Astrocyte (in vitro differentiated cells and primary cell): ENCODE measurements at places on chromosomes 11 and 22. TPM values are rescaled to one million over a fixed set of nuclear protein-coding genes. Genes with fewer than 3 reads are reported as not detected.

DNA sequence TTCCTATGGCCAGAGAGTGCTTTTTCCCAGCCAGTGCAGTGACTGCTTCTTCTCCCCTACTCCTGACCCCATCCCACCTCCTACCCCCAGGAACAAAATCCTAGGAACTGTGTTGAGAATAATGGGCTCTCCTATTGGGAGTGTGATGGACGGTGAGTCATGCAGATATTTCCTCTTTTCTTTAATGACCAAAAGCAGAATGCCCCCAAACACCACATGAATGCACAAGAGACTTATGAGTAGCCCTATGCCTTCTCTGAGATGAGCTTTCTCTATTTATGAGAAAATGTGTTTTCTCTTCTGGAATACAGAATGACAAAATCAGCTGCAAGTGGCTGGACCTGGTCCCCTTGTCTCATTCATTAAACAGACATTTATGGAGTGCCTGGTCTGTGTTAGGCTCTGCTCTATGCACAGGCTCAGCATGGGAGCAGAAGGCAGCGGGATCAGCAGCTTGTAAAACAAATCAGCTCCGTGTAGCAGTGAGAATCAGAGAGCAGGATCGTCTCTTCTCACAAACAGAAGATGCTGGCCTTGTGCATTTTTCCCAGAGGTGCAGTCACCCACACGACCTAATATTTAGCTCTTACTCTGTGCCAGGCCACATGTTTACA, 47.5 kb upstream of the GALNT18 start:
- DNase-seq: no peak
- H3K4me3 ChIP-seq: no peak overlapping the region
- H3K27ac ChIP-seq: no peak overlapping the region
- no peaks in the 10 kb centered on the region for H3K36me3 ChIP-seq

- DNase-seq: no peak
- no peak overlapping the region for H3K27ac ChIP-seq
- H3K4me1 ChIP-seq: peaks cover 2% of the 10 kb centered on the region
- H3K27me3 ChIP-seq: peaks cover 3% of the 10 kb centered on the region
- H3K36me3 ChIP-seq: no peaks in the 10 kb centered on the region
Measured at GRCh38 chr11:16987205-16987568, 27.0 kb downstream of the PLEKHA7 start.

GRCh38 chr11:35190804-35191348, 51.9 kb downstream of the CD44 start:
- DNase-seq: no peak
- no peak overlapping the region for H3K4me3 ChIP-seq
- H3K27ac ChIP-seq: no peak overlapping the region
- peaks cover 88% of the 10 kb centered on the region for H3K36me3 ChIP-seq

DNA sequence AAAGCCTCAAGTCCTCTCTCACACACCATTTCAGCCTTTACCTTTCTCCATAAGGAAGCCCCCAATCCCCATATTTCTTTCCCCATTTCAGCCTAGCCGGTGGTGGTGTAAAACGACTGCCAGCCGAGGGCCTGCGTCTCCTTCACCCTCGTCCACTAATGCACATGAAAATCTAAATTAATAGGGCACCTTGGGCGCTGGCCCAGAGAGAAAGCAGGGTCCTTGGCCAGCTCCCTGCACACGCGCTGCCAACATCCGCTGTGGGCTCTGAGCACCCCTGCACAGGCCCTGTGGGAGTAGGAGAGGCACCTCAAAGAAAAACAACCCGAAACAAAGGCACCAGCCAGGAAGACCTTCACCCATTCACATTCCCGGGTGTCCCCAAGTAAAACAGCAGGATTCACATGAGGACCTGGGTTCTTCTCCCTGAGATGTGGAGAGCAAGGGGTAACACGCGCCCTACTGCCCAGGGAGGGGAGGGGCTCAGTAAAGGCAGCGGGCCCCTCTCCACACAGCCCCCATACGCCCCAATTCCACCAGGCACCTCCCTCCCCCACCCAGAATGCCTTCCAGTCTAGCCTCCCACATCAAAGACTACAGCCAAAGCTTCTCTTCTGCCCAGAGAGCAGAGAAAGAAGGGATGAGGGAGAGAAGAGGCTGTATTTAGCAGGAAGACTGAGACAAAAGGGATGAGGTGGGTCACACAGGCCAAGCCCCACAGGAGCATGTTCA, 79.0 kb downstream of the MICAL3 start:
- peaks cover 11% of the 10 kb centered on the region for H3K4me1 ChIP-seq
- no peak for DNase-seq
- no peaks in the 10 kb centered on the region for H3K36me3 ChIP-seq
- no peak overlapping the region for H3K4me3 ChIP-seq

Gene SYT7
- total RNA-seq: 3.7 and 3.8 TPM in 2 replicates

GRCh38 chr11:15499674-15500073, 385.0 kb downstream of the INSC start:
- no peak overlapping the region for H3K27ac ChIP-seq
- no peaks in the 10 kb centered on the region for H3K4me1 ChIP-seq
- no peaks in the 10 kb centered on the region for H3K27me3 ChIP-seq
- H3K36me3 ChIP-seq: no peaks in the 10 kb centered on the region
- no peak for DNase-seq

- H3K4me1 ChIP-seq: peaks cover 12% of the 10 kb centered on the region
- no peaks in the 10 kb centered on the region for H3K36me3 ChIP-seq
- H3K27me3 ChIP-seq: peaks cover 46% of the 10 kb centered on the region
- DNase-seq: no peak
Measured at GRCh38 chr22:39243439-39244135, 1.2 kb downstream of the PDGFB start.

- peaks cover 36% of the 10 kb centered on the region for H3K27me3 ChIP-seq
- no peak overlapping the region for H3K4me3 ChIP-seq
- DNase-seq: no peak
- no peaks in the 10 kb centered on the region for H3K4me1 ChIP-seq
Measured at GRCh38 chr22:40035351-40035750, 40.6 kb downstream of the FAM83F start.

- DNase-seq: no peak
- no peak overlapping the region for H3K4me3 ChIP-seq
- peaks cover 12% of the 10 kb centered on the region for H3K4me1 ChIP-seq
- H3K36me3 ChIP-seq: no peaks in the 10 kb centered on the region
- H3K27ac ChIP-seq: no peak overlapping the region
Measured at GRCh38 chr11:120219938-120220746, 9.3 kb downstream of the OAF start.

GRCh38 chr11:113163291-113164030, 150.9 kb upstream of the TTC12 start:
- no peaks in the 10 kb centered on the region for H3K27me3 ChIP-seq
- H3K4me3 ChIP-seq: no peak overlapping the region
- H3K27ac ChIP-seq: no peak overlapping the region
- no peaks in the 10 kb centered on the region for H3K4me1 ChIP-seq
- H3K36me3 ChIP-seq: no peaks in the 10 kb centered on the region
- no peak for DNase-seq

Gene MS4A14
- total RNA-seq: not detected in 2 replicates

Gene NXPE2
- total RNA-seq: 0.11 and 0.41 TPM in 2 replicates

GRCh38 chr11:16825968-16826367, 87.5 kb downstream of the C11orf58 start:
- no peak overlapping the region for H3K27ac ChIP-seq
- H3K36me3 ChIP-seq: no peaks in the 10 kb centered on the region
- peaks cover 2% of the 10 kb centered on the region for H3K27me3 ChIP-seq
- no peak overlapping the region for H3K4me3 ChIP-seq
- no peaks in the 10 kb centered on the region for H3K4me1 ChIP-seq
- peak; percentile 28 for DNase-seq

Gene C11orf97
- total RNA-seq: not detected in 2 replicates

GRCh38 chr11:79159657-79160450, 281.0 kb downstream of the TENM4 start:
- H3K36me3 ChIP-seq: no peaks in the 10 kb centered on the region
- no peak overlapping the region for H3K4me3 ChIP-seq
- H3K4me1 ChIP-seq: no peaks in the 10 kb centered on the region
- DNase-seq: no peak
